Lung (tissue), 17 donors: ENCODE measurements at places on chromosomes 4 and X. TPM values are rescaled to one million over a fixed set of nuclear protein-coding genes. Genes with fewer than 3 reads are reported as not detected.

- no peak for DNase-seq
- H3K4me1 ChIP-seq, result peaks cover 9% of the 10 kb centered on the region
- H3K27ac ChIP-seq, result no peak overlapping the region
- no peaks in the 10 kb centered on the region for H3K27me3 ChIP-seq
Measured at GRCh38 chr4:72569719-72570235, 756 bp upstream of the ADAMTS3 start.

- no peak overlapping the region for H3K27ac ChIP-seq
- no peaks in the 10 kb centered on the region for H3K36me3 ChIP-seq
- H3K4me1 ChIP-seq, result no peaks in the 10 kb centered on the region
- no peak for DNase-seq
Measured at GRCh38 chr4:163649557-163650091, 155.1 kb downstream of the TMA16 start.

GRCh38 chrX:46180258-46180687 is 364.9 kb downstream of the ZNF674 start:
- H3K4me3 ChIP-seq, result no peak overlapping the region
- H3K4me1 ChIP-seq, result no peaks in the 10 kb centered on the region
- DNase-seq, result no peak
- no peaks in the 10 kb centered on the region for H3K36me3 ChIP-seq
- no peak overlapping the region for H3K27ac ChIP-seq

- no peaks in the 10 kb centered on the region for H3K36me3 ChIP-seq
- H3K4me1 ChIP-seq, result no peaks in the 10 kb centered on the region
- no peak within 1 kb of the TSS for H3K27ac ChIP-seq
- DNase-seq, result peak; percentile 82
Measured at GRCh38 chrX:102720237-102721168, at the start of gene GPRASP3. Gene GPRASP3 (plus strand): TSS chrX:102720743. CDS start chrX:102748996, 28,253 bp downstream.

GRCh38 chrX:49656533-49656932 is 39.3 kb downstream of the PAGE1 start:
- no peak overlapping the region for H3K27ac ChIP-seq
- DNase-seq, result no peak
- H3K36me3 ChIP-seq, result no peaks in the 10 kb centered on the region
- no peaks in the 10 kb centered on the region for H3K4me1 ChIP-seq

- H3K4me3 ChIP-seq, result no peak overlapping the region
- H3K27ac ChIP-seq, result no peak overlapping the region
- no peaks in the 10 kb centered on the region for H3K36me3 ChIP-seq
- no peak for DNase-seq
- peaks cover 2% of the 10 kb centered on the region for H3K4me1 ChIP-seq
Measured at GRCh38 chr4:11365039-11365438, 63.7 kb downstream of the HS3ST1 start.

- H3K27me3 ChIP-seq, result no peaks in the 10 kb centered on the region
- no peak overlapping the region for H3K27ac ChIP-seq
- H3K4me1 ChIP-seq, result no peaks in the 10 kb centered on the region
- H3K4me3 ChIP-seq, result no peak overlapping the region
Measured at GRCh38 chr4:87677731-87678130, 27.7 kb downstream of the DMP1 start.

DNA sequence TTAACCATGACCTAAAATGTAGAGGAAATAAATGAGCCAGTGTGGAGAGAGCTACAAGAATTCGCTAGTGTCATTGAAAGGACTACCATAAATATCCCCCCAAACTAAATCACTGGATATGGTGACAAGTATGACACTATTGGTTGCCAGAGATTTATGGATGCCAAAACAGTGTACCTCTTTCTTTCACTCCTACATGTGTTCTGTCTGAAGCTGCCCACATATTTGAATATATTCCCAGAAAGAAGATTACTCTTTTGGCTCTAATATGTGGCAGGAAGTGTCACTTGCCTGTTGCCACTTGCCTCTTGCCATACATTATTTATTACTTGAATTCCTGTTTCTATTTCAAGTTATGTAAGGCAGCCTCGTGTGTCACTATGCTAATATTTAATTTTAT is 1573.6 kb downstream of the TECRL start:
- H3K4me1 ChIP-seq, result no peaks in the 10 kb centered on the region
- no peak overlapping the region for H3K4me3 ChIP-seq
- H3K27ac ChIP-seq, result no peak overlapping the region
- no peaks in the 10 kb centered on the region for H3K36me3 ChIP-seq
- H3K27me3 ChIP-seq, result no peaks in the 10 kb centered on the region
- no peak for DNase-seq

DNA sequence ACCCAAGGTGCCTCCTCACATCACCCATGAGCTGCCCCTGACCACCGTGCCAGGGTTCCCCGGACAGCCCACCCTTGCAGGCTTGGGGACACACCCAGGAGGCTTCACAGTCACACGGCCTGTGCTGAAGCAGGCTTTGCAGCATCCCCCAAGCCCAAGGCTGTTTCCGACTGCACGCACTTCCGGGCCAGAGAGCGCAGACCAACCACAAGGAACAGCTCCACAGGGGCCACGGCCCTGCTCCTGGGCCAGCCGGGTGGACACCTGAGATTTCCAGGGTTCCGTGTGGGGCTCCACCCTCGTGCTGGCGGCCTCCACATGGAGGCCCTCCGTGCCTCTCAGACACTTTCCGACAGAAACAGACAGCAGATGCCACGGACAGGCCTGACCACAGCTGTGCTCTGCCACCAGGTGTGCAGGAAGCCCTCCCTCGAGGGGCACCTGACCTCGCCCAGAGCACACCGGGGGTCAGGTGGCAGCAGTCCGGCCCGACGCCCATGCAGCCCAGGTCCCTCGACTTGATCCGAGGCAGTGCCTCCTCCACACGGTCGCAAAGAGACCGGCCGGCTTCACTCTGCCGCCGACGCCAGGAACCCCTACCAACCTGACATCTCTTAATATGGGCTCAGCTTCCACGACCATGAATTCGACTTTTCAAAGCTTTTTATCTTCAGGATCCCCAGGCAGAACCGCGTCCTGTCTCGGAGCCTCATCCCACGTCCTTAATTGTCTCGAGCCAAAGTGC is 8.0 kb downstream of the CTBP1 start:
- H3K4me3 ChIP-seq, result no peak overlapping the region
- DNase-seq, result no peak
- H3K27ac ChIP-seq, result no peak overlapping the region
- H3K27me3 ChIP-seq, result no peaks in the 10 kb centered on the region
- H3K36me3 ChIP-seq, result peaks cover under 1% of the 10 kb centered on the region

- H3K4me3 ChIP-seq, result no peak overlapping the region
- no peak for DNase-seq
- no peaks in the 10 kb centered on the region for H3K27me3 ChIP-seq
- H3K27ac ChIP-seq, result no peak overlapping the region
Measured at GRCh38 chr4:130124066-130124465, 1028.1 kb downstream of the C4orf33 start.

GRCh38 chr4:52408032-52408431 is 251.1 kb downstream of the USP46 start:
- H3K27ac ChIP-seq, result no peak overlapping the region
- H3K36me3 ChIP-seq, result no peaks in the 10 kb centered on the region
- H3K27me3 ChIP-seq, result no peaks in the 10 kb centered on the region
- no peak overlapping the region for H3K4me3 ChIP-seq
- peaks cover 2% of the 10 kb centered on the region for H3K4me1 ChIP-seq
- DNase-seq, result no peak

GRCh38 chr4:24693636-24694035 is 101.7 kb upstream of the SOD3 start:
- no peaks in the 10 kb centered on the region for H3K36me3 ChIP-seq
- no peaks in the 10 kb centered on the region for H3K27me3 ChIP-seq
- H3K27ac ChIP-seq, result no peak overlapping the region
- H3K4me3 ChIP-seq, result no peak overlapping the region
- DNase-seq, result no peak

- H3K27me3 ChIP-seq, result no peaks in the 10 kb centered on the region
- no peak overlapping the region for H3K4me3 ChIP-seq
- H3K4me1 ChIP-seq, result no peaks in the 10 kb centered on the region
- H3K36me3 ChIP-seq, result no peaks in the 10 kb centered on the region
Measured at GRCh38 chr4:33566649-33567048, 2677.7 kb downstream of the ARAP2 start.

DNA sequence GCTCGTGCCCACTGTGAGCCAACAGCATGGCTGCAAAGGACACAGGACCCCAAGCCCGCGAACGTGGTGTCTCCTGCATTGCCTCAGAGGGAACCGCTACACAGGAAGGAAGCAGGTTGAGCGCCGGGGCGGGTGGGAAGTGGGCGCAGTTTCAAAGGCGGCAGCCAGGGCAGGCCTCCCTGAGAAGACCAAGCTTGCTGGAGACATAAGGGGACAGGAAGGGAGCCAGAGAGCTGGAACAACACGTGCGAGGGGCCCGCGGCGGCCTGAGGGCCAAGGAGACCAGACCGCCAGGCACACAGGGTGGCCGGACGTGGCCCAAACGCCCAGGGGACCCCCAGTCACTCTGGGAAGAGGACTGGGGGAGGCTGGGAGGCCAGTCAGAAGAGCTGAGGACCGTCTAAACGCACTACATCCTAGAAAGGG is 32.0 kb downstream of the CTBP1 start:
- no peaks in the 10 kb centered on the region for H3K27me3 ChIP-seq
- H3K36me3 ChIP-seq, result peaks cover 20% of the 10 kb centered on the region
- peaks cover 11% of the 10 kb centered on the region for H3K4me1 ChIP-seq
- peak; percentile 56 for DNase-seq
- H3K4me3 ChIP-seq, result no peak overlapping the region

DNA sequence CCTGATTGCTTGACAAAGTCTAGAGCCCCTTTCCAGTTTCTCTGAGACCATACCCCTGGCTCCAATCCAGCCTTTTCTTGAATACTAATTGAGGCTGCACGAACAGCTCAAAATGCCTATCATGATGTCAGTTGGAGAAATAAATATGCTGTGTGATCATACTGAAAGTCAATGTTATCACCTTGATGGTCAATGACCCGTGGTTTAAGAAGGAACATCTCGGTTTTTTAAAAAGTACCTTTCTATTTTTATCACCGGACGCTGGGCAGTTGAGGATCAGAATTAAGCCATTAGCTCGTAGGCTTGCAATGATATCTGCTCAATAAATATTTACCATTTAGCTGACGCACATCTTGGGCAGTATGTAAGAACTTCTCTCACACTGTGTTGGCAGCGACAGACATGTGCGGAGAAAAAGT is 852 bp upstream of the WDR44 start:
- H3K4me1 ChIP-seq, result no peaks in the 10 kb centered on the region
- H3K4me3 ChIP-seq, result no peak overlapping the region
- H3K27ac ChIP-seq, result peak overlapping the region; percentile 76
- no peaks in the 10 kb centered on the region for H3K27me3 ChIP-seq

- no peaks in the 10 kb centered on the region for H3K27me3 ChIP-seq
- H3K27ac ChIP-seq, result no peak overlapping the region
- no peak for DNase-seq
- H3K36me3 ChIP-seq, result no peaks in the 10 kb centered on the region
- H3K4me1 ChIP-seq, result peaks cover 8% of the 10 kb centered on the region
- H3K4me3 ChIP-seq, result no peak overlapping the region
Measured at GRCh38 chr4:78299565-78299972, 242.4 kb downstream of the FRAS1 start.

DNA sequence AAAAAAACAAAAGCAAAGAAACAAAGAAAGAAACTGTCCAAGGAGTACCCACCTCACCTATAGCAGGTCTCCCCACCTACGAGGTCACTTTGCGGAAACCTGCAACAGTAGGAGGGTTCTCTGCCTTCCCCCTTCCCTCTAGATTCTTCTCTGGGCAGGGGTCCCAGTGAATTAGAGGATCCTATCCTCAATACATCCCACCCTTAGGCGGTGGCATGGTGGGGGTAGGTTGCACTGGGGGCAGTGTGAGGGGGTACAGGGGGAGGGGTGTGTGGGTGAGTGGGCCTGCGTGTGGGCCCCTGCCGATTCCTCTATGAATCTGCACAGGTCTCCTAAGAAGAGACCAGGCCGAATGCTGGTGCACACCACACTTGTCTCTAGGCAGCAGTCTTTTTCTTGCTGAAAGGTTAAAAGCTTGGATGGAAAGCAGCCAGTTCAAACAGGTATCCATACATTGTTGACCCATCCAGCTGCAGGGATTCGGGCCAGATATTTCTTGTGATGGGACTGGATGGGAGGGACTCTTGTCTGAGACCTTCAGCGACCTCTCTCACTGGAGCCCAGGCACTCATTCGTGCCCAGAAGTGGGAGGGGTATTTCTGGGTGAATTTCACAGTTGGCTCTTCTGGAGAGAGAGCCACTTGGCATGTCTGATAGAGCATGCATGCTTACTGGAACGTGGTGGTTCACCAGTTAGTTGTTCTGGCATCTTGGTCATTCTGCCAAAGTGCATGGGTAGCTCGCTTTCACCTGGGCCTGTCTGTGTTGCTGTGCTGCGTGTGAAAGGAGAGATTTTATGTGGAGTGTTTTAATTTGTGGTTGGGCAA is 65.6 kb downstream of the NBDY start:
- no peak for DNase-seq
- H3K36me3 ChIP-seq, result no peaks in the 10 kb centered on the region
- H3K27ac ChIP-seq, result no peak overlapping the region
- no peaks in the 10 kb centered on the region for H3K27me3 ChIP-seq

DNA sequence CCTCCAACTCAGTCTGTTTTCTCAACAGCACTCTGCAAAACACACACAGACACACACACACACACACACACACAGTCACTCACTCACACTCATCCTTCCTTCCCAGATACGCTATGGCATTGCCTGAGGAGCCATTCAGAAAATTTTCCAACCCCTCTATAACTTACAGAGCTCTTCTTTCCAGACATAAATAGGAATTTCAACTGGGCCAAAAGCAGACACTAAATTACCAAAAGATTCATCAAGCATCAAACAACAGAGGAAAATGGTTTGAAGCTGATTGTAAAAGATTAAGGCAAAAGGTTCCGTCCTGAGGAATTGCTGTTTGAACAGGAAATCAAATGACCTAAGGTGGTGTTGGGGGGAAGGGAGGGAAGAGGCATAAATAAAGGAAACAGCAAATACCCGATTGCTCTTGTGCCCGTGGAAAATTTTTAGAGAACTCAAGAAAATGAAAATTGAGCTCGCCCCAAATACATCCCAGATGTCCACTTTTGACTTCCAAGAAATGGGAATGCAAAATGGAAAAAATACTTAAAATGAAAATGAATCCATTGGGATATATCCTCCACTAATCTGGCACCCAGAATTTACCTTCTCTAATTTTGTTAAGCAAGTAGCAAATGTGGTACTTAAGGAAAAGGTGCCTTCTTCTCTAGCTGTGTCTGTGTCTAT is 183.6 kb downstream of the QDPR start:
- no peak for DNase-seq
- no peak overlapping the region for H3K27ac ChIP-seq
- H3K36me3 ChIP-seq, result no peaks in the 10 kb centered on the region
- H3K27me3 ChIP-seq, result no peaks in the 10 kb centered on the region
- no peak overlapping the region for H3K4me3 ChIP-seq

GRCh38 chr4:40614031-40614430 is 15.6 kb downstream of the RBM47 start:
- no peak overlapping the region for H3K27ac ChIP-seq
- no peak for DNase-seq
- H3K4me3 ChIP-seq, result no peak overlapping the region
- no peaks in the 10 kb centered on the region for H3K27me3 ChIP-seq

GRCh38 chr4:26199596-26199995 is 121.2 kb upstream of the RBPJ start:
- no peak overlapping the region for H3K27ac ChIP-seq
- H3K4me1 ChIP-seq, result no peaks in the 10 kb centered on the region
- H3K4me3 ChIP-seq, result no peak overlapping the region

The FBXW7 gene
- total RNA-seq, result 82.1 TPM

The COL4A6 gene
- 16.7 TPM for total RNA-seq

The PRAF2 gene
- total RNA-seq, result 40.8 TPM

The ALB gene
- 32.8 TPM for total RNA-seq

The TRPC3 gene
- total RNA-seq, result 6.3 TPM
